ENCODE measurements at places on chromosomes 3 and 15. TPM values are rescaled to one million over a fixed set of nuclear protein-coding genes. Genes with fewer than 3 reads are reported as not detected.

COL6A5 gene
- not detected for total RNA-seq

ACSBG1 gene
- total RNA-seq: not detected

ASB14 gene
- total RNA-seq: not detected

BFSP2 gene
- total RNA-seq: 1.0 TPM

EPHB1 gene
- total RNA-seq: 0.43 TPM

CGGBP1 gene
- total RNA-seq: 106 TPM

CASR gene
- total RNA-seq: 0.02 TPM

SLC28A1 gene
- total RNA-seq: not detected

CEMIP gene
- 0.91 TPM for total RNA-seq

MORC1 gene
- not detected for total RNA-seq
